ENCODE measurements at places on chromosomes 4 and X. TPM values are rescaled to one million over a fixed set of nuclear protein-coding genes. Genes with fewer than 3 reads are reported as not detected.

NLGN4X gene
- total RNA-seq = 1.3 TPM

NKX6-1 gene
- not detected for total RNA-seq

GLOD5 gene
- total RNA-seq = not detected

NXF2 gene
- not detected for total RNA-seq

CETN2 gene
- total RNA-seq = 36.5 TPM

CYP4V2 gene
- 14.9 TPM for total RNA-seq

FGF13 gene
- total RNA-seq = 0.35 TPM

TMEM187 gene
- 11.8 TPM for total RNA-seq

UGT2B15 gene
- not detected for total RNA-seq

RBMX gene
- total RNA-seq = 103 TPM

HMGN5 gene
- 2.3 TPM for total RNA-seq

CLNK gene
- not detected for total RNA-seq

RGN gene
- not detected for total RNA-seq

HSFX4 gene
- not detected for total RNA-seq

KCNIP4 gene
- not detected for total RNA-seq

SLC10A4 gene
- total RNA-seq = 0.12 TPM

PPP4R3C gene
- total RNA-seq = not detected
